ENCODE measurements at places on chromosomes 2 and 18. TPM values are rescaled to one million over a fixed set of nuclear protein-coding genes. Genes with fewer than 3 reads are reported as not detected.

The NAT8 gene
- total RNA-seq: not detected

The SYT4 gene
- total RNA-seq: not detected

- no peak overlapping the region for H3K4me3 ChIP-seq
- DNase-seq: no peak
- no peaks in the 10 kb centered on the region for H3K36me3 ChIP-seq
- H3K27me3 ChIP-seq: peaks cover 4% of the 10 kb centered on the region
- H3K27ac ChIP-seq: no peak overlapping the region
- no peaks in the 10 kb centered on the region for H3K4me1 ChIP-seq
Observed at GRCh38 chr2:102522162-102522561, 49.1 kb downstream of the SLC9A4 start.

GRCh38 chr18:45845410-45845809 is 19.9 kb downstream of the SIGLEC15 start:
- no peaks in the 10 kb centered on the region for H3K4me1 ChIP-seq
- peaks cover 2% of the 10 kb centered on the region for H3K36me3 ChIP-seq
- no peak overlapping the region for H3K27ac ChIP-seq
- no peak for DNase-seq
- no peak overlapping the region for H3K4me3 ChIP-seq
- no peaks in the 10 kb centered on the region for H3K27me3 ChIP-seq

The AGXT gene
- not detected for total RNA-seq

- no peak overlapping the region for H3K4me3 ChIP-seq
- no peaks in the 10 kb centered on the region for H3K4me1 ChIP-seq
- no peak overlapping the region for H3K27ac ChIP-seq
- DNase-seq: no peak
- H3K27me3 ChIP-seq: peaks cover 19% of the 10 kb centered on the region
Observed at GRCh38 chr2:16487686-16488085, 177.9 kb downstream of the CYRIA start.

The CNTNAP5 gene
- not detected for total RNA-seq
